ENCODE measurements at places on chromosomes 7 and 10.

DNA sequence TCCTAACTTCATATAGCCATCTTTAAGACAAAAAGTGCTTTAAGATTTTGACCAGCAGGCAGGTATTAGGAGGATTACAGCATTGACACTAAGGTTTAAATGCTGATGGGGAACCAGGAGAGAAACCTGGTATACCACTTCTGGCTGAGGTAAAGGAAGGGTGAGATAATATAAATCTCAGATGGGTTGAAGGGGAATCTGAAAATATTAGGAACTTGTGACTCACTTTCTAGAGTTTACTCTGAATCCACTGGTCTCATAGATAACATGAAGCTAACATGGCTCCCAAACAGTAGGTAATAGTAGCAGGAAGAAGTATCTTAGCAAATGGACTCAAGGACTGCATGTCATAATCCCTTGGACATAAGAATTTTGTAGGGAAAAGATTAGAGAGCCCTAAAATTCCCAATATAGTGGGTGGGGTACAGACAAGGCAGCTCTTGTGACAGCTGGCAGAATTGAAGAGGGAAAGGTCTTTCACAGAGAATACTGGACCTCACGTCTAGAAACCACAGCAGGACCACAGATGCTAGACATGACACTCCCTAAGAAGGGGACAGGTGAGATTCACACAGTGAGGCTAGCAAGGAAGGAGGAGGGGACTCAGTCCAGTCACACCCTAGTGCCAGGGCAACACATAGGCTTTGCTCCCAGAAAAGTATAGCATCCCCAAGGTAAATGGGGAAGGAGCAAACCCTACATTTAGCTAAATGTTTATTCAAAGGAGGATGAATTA lies 3.5 kb downstream of the PTTG1IP2 start:
- no peak for DNase-seq

- DNase-seq = no peak
Measured at GRCh38 chr10:11014671-11015445, 2.8 kb upstream of the CELF2 start.

DNA sequence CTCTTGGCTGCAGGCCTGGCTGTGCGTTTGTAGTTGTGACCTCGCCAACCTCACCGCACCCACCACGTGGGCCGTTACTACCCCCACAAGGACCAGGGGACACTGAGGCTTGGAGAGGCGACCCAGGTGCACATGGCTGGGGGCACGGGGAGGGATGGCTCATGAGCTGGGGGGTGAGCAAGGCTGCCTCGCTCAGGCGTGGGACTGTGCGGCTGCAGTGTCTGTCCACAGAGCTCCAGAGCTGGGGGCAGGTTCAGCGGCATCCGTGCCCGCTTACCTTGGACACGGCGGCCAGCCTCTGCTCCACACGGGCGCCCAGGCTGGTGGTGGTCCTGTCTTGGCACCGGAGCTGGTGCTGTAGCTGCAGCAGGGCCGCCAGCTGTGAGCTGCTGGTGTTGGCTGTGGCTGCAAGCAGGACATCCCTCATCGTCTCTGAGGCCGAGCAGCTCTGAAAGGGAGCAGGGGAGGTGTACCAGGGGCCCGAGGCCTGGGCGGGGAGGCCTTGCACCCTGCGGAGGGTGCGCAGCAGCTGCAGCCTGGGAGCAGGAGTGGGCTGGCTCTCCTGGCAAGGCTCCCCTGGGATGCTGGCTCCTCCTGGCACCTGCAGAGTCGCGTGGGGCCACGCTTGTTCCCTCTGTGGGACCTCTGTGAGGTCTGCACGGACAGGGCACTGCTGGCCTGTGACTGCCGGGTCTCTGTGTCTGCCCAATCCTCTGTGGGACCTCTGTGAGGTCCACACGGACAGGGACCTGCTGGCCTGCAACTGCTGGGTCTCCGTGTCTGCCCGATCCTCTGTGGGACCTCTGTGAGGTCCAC lies 60.0 kb upstream of the NKX6-2 start:
- DNase-seq = no peak

GRCh38 chr7:123929655-123930054 lies 4.6 kb downstream of the SPAM1 start:
- no peak for DNase-seq

GRCh38 chr10:106582291-106582690 lies 582.2 kb downstream of the SORCS1 start:
- DNase-seq = no peak

DNA sequence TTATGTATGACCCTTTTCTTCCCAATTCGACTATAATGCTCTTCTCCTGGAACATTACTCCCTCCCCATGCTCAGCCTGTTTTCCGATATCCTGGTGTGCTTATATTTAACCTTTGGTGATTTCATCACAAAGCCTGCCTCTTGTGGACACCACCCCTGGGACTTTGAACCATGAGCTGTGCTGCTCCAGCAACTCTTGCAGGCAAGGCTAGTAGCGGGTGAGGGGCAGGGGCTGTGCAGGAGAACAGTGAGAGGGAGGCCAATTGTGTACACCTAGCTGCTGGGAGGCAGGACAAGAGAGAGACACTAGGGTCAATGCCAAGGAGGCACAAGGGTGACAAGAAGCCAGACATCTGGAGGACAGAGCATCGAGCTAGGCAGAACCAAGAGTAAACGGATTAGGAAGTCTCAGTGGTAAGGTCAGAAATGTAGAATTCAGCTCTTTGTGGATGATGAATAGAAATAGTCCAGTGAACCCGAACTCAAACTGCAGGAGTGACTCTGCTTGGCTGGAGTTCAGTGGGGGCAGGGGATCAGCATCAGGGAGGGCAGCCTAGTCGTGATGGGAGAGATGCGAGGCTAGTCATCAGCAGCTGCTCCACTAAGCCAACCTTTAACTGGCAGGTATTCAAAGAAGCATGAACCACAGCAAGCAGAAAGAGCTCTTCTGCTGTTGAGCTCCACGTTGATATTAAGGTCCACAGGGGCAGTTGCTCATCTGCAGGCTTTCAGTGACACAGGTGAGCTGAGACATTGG lies 31.0 kb upstream of the MKI67 start:
- DNase-seq = no peak

- no peak for DNase-seq
Measured at GRCh38 chr10:69740126-69740525, 61.6 kb upstream of the COL13A1 start.

DNA sequence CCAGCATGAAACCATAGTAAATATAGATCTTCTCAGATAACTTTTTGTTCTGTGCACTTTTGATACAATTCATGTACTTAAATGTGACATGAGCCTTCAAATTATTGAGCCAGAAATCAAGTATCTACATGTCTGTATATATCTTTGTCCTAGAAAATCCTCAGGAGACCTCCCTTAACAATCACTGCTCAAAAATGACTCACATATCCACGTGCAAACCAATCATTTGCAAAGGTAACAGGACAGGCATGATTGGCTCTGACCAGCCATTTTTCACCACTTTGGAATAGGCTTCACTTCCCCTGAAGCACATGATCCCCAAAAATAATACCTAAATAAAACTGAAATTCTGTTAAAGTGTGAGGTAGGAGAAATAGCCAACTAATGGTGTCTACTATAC lies 902.5 kb downstream of the PCDH15 start:
- DNase-seq = no peak

GRCh38 chr7:27745064-27745583 lies 5.2 kb downstream of the TAX1BP1 start:
- no peak for DNase-seq

GRCh38 chr7:46784732-46785131 lies 797.2 kb downstream of the TNS3 start:
- no peak for DNase-seq

- DNase-seq = no peak
Measured at GRCh38 chr7:17968791-17969715, 28.8 kb upstream of the SNX13 start.

- no peak for DNase-seq
Measured at GRCh38 chr7:109479388-109479787, 909.7 kb downstream of the DNAJB9 start.
